Stromal cell of bone marrow (primary cell): ENCODE measurements at places on chromosomes 6 and 20.

GRCh38 chr6:2351090-2351489 lies 105.7 kb upstream of the GMDS start:
- DNase-seq: no peak

DNA sequence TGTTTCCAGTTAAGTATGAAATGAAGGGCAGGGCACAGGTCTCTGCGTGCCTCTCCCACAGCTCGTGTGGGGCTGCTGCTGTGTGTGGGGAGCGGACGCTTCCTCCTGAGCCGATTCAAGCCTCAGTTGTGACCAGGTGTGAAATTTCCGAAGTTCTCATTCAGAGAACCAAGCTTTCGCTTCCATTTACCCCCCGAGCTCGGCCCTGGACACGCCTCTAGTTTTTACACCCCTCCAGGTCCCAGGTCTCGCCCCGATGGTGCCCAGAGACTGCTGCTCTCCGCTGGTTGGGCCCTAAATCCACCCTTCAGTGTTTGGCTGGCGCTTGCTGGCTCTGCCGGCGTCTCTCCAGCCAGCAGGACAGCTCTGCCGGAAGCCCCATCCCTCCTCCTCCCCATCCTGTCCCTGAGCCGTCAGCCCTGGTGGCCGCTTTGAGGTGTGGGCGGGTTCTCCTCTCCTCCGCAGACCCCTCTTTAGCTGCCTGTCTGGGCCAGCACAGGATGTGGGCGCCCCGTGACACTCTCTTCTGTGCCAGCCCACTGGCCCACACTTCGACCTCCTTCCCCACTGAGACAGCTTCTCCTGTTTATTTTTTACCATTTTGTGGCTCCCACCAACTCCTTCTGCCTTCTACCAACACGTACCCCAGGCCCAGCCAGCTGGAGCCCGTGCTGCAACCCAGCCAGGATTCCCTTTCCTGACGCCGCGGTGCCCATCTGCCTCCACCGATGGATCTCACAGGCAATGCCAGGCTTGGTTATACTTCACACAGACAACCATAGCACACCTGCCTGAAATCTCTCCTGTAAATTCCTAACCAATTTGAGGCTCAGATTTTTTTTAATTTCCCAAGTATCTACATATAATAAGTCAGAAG lies 142.8 kb downstream of the DLL1 start:
- DNase-seq: no peak

GRCh38 chr6:90952176-90952575 lies 365.3 kb upstream of the MAP3K7 start:
- DNase-seq: no peak

DNA sequence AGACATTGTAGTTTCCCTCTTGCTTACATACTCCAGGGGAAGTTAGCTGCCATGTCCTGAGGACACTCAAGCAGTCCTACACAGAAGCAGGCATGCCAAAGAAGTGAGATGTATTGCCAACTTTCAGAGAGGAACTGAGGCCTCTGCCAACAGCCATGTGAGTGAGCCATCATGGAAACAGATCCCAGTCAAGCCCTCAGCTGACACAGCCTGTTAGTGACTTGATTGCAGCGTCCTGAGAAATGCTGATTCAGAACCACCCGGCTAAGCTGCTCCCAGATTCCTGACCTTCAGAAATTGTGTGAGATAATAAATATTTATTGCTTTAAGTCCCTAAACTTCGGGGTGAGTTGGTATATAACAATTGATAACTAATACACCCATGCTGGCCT lies 38.1 kb downstream of the GSTA2 start:
- peak; percentile 33 for DNase-seq

DNA sequence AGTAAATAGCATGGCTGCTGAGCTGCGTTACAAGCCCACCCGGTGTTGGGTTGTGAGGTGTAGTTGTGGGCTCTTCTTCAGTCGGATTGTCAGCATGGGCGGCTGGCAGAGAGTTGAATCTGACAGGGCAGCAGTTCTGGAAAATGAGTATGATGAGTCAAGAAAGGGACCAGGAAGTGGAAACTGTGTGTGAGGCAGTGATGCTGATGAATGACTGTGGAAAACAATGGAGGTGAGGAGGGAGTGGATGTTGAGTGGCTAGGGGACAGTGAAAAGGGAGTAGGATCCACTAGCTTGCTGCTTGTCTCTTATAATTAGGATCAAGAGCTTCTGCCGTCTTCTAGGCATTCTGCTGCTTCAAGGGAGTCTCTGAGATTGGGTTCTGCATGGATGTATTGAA lies 154.3 kb downstream of the ESR1 start:
- DNase-seq: no peak

DNA sequence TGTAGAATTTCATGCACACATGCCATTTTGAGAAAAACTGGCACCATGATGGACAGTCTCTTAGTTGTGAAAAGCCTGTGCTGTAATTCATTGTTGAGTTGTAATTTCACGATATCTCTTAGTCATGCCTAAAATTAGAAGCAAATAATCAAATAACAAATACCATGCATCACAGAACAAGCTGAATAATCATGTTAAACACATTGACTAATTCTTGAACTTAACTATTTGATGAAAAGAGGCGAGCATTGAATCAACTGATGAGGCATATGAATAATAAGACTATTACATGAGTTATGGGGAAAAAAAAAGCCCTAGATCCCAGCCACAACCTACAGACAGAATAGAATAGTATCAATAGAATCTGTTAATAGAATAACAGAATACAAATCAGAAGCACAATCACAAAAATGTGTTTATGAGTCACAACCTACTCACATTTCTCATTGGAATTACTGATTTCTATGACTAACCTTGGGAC lies 14.2 kb upstream of the RNF217 start:
- no peak for DNase-seq

DNA sequence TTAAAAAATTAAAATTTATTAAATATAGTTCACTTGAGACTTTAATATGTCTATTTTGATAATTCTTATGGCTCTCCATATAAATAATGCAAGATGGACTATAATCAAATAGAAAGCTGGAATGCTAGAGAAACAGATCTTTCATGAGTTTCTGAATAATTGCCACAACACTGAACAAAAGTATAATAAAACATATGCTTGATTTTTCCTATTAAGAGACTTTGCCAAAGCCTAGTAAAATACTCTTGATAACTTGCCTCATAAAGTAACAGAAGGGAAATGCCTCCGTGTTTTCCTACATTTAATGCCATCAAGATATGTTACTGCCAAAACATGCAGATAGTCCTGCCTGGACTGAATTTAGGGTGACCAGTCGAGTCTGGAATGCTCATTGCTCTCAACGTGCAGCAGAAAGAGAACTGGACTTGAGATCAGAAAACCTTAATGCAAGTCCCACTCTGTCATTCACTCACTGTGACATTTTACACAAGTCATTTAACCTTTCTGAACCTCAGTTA lies 153.2 kb downstream of the AIG1 start:
- no peak for DNase-seq

DNA sequence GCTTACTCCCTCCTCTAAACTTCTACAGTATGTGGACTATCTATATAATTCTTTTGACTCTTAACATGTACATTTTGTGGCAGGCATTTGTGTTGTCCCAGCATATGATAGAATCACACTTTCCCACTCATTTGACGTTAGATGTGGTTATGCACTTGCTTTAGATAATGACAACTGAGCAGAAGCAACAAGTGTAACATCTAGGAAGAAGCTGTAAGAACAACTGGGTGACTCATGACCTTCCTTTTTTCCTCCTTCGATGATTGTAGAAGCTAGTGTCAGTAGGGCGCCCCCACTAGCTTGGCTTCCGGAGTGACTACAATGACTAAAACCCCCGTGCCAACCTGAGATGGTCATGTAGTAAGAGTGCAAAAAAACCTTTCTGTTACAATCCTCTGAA lies 74.6 kb upstream of the CEP85L start:
- no peak for DNase-seq

- no peak for DNase-seq
Measured at GRCh38 chr6:52511163-52511562, 65.7 kb downstream of the TRAM2 start.

- no peak for DNase-seq
Measured at GRCh38 chr6:89506716-89507617, 74.0 kb downstream of the ANKRD6 start.

- no peak for DNase-seq
Measured at GRCh38 chr6:167420858-167421766, 96.2 kb downstream of the TTLL2 start.

DNA sequence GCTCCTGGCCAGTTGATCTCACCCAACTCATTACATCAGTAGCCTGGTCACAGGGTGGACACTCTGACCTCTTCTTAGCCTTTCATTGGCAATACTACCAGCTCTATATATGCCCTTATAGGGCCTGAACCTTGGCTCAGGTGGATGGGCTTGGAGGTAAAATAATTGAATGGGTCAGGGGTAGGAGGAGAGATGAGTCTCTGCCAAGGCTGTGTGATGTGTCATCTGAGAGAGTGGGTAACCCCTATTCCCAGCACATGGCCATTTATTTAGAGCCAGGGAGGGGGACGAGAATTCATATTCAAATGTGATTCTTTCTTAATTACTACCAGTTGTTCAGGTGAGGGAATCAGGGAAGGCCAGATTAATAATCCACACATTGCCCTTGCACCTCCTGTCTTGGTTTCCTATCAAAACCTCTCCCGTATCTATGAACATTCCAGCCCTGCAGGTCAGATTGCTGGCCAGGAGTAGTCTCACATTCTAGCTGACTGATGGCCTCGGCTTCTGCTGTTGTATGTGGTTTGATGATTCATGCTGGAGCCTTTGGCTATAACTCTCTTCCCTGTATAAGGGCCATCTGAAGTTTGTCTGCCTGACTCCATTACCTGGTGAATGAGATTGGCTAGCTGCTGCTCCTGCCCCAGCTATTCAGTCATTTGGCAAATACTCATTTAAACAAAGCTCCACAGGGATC lies 13.4 kb downstream of the C20orf173 start:
- peak; percentile 48 for DNase-seq

GRCh38 chr6:33826537-33826936 lies 22.7 kb upstream of the MLN start:
- DNase-seq: no peak

DNA sequence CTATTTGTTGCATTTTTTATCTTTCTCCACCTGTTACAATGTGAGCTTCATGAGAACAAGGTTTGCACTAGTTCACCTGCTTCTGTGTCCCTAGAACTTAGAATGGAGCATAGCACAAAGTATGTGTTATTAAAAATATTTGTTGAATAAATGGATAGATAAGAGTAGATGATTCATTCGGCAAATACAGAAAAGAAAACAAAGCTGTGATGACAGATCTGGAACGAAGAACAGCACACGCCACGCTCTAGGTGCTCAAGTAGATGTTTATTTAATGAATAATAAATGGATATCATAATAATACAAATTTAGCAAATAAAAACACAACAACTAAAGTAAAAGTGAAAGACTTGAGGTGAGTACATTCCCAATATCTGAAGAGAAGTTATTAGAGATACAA lies 273.1 kb downstream of the HAO1 start:
- DNase-seq: no peak

DNA sequence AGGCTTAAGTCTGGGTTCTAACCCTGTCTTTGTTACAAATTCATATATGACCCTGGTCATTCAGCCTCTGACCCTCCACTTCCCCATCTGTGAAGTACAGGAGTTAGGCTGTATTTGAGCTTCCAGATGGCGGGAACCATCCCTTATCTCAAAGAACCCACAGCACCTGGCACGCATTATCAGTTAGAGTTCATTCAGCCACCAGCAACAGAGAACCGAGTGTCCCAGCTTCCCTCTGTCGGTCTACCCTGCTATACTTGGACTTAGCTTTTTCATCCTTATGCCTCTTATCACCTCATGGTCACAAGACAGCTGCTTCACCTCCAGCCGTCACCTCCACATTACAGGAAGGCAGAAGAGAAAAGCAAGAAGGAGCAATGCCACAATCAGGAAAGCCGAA lies 147.8 kb downstream of the EYA2 start:
- no peak for DNase-seq

DNA sequence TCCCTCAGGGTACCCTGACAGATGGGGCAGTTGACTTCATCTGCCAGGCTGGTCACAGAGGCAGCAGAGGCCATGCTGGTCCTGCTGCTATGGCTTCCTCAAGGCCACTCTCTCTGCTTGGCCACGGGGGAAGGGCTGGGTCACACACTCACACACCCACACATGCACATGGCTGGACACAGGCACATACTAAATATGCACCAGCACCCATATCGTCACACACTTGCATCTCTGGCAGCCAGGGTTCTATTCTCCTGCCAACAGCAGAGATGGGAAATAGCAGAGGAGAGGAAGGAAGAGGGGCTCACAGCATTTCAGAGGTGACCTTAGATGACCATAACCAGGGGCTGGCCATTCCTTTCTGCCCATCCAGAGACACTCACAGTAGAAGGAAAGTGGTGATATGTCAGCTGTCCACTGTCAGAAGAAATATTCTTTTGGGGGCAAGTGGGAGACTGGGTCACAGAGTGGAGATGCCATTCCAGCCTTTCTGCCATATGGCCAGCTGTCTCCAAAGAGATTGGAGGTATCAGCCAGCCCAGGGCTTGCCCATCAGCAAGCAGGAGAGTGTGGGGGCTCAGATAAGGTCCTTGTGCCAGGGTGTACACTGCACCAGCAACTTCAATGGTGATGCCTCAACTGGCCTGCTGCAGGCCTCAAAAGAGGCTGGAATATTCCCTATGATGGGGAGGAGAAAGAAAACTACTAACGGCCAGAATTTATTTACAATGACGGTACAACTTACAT lies at the start of gene TRIM10:
Gene TRIM10 (minus strand): TSS at position 427 of the 747 bp plus-strand sequence. CDS start 353 bp downstream, at position 74.
- no peak for DNase-seq

DNA sequence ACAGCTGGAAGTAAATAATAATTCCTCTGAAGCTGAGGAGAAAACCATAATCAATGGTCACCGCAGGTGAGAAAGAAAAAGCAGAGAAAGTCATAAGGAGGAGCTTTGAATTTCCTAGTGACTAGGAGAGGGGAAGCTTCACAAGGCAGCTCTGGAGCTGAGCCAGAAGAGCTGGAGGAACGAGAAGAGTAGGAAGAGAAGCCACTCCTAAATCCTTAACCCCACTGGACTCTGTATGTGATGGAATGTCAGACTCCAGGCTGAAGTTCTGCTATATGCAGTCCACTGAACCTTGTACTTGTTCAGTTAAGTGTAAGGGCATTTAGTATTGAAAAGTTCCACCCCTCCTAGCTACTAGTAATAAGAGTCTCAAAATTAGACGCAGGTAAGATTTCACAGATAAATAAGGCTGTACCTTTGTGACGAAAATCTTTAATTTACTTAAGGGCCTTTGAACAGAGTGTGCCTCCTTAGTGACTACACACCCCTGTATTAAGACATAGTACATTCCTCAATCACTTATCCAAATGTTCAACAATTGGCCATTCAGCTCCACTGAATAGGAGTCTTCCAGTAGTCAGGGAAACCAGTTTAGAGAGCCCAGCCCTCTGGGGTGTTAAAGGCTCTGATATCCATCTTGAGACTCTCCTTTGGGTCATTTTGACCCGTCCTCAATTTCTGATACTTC lies 71.4 kb upstream of the UFL1 start:
- DNase-seq: no peak

- DNase-seq: no peak
Measured at GRCh38 chr20:51526106-51526470, 16.4 kb downstream of the NFATC2 start.

- peak; percentile 9 for DNase-seq
Measured at GRCh38 chr6:97586344-97586743, 303.3 kb upstream of the MMS22L start.
